ENCODE measurements at places on chromosomes 1 and 21.

DNA sequence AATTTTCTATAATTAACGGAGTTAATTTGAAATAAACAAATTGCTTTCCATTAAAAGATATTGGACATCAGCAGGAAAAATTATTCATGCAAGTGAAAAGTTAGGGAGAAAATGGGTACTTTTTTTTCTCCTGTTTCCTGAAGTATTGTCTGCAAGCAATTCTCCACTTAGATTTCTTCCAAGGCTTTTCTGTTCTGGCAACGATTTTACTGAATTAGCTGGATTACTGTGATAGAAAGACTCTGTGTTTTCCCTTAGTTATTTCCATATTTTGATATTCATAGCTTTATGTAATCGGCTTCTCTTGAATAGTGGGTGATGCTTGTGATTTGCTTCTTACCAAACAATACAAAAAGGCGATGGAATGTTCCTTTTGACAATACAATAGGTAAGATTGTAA, 1333.9 kb downstream of the AMY1C start:
- no peak for DNase-seq

GRCh38 chr21:34781526-34781925, 112.7 kb downstream of the CLIC6 start:
- no peak for DNase-seq

DNA sequence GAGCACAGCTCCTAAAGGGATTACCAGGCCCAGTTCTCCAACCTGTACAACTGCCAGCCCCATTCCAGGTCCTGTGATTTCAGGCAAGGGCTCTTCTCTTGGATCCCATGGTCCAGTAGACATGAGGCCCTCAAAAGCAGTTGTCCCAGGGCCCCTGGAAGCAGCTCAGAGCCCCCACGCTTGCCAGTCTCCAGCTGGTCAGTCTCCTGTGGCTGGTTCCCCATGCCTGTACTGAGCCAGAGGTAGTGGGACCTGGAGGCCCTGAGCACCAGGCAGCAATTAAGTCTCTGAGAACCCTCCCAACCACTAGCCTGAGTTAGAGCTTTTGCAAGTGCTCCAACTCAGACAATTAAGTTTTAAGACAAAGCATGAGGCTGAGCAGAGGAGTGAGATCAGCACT, 36.9 kb downstream of the CDC42BPA start:
- no peak for DNase-seq

DNA sequence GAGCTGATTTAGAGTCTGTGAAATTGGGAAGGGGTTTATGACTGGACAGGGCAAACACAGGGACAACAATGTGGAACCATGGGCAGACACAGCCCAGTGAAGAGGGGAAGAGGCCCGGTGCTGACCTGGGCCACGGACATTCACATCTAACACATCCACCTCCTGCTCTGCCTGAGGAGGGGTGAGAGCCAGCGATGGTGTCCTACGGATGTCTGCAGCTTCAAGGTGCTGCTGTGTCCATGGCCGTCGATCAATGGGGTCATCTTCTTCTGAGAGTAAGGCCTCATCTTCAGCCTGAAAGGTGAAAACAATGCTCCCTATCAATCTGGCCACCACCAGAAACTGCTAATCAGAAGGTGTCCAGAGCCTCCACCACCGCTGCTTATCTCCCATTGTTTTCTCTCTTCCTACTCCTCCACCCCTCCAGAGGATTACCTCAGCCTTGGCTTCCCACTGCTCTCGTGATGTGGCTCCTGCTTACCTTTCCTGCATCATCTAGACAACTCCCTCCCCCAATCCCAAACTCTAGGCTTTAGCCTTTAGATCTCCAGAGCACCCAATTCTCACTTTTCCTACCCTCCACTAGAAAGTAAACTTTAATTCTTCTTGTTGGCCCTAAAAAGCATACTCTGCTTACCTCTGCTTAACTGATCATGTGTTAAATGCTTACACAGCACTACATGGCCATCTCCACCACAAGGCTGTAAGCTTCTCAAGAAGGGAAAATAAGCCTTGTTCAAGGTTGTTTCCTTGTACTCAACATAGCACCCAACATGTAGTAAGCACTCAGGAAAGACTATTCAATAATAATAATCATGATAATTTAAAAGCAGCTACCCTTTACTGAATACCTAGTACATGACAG, 24.0 kb upstream of the ADAM30 start:
- DNase-seq, result no peak

GRCh38 chr1:10640843-10641553, 155.4 kb downstream of the CASZ1 start:
- no peak for DNase-seq

- no peak for DNase-seq
Observed at GRCh38 chr1:237931581-237931980, 40.9 kb upstream of the ZP4 start.

DNA sequence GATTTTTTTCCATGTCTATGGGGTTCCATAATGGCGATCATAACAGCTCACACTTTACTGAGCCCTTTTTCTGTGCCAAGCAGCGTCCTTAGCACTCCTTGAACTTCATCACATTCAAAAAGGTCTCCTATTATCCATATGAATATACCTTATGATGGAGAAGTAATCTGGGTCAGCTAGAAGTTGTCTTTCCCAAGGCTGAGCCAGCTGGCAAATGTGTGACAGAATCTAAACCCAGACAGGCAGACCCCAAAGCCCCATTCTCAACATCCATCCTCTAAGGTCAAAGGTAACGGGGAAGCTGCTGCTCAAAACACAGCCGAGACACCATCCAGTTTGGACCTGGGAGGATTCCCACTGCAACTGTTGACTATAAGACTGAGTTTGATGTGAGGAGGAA, 249.6 kb downstream of the PRDM2 start:
- DNase-seq, result no peak

DNA sequence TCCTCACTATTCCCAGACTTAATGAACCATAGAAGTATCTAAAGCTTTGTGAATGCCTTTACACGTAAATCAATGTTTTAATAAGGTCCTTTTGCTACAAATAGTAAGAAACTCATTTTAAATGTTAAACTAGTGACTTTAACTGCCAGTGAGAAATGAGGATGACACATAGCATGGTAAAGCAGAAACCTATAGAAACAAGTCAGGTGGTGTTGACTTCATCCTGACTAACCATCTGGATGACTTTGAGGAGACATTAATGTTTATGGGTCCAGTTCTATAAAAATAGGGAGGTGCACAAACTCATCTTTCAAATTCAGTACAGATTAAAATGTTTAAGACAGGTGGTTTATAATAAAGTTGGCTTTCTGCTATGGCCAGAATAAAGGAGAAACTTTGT, 85.4 kb downstream of the COLGALT2 start:
- no peak for DNase-seq

DNA sequence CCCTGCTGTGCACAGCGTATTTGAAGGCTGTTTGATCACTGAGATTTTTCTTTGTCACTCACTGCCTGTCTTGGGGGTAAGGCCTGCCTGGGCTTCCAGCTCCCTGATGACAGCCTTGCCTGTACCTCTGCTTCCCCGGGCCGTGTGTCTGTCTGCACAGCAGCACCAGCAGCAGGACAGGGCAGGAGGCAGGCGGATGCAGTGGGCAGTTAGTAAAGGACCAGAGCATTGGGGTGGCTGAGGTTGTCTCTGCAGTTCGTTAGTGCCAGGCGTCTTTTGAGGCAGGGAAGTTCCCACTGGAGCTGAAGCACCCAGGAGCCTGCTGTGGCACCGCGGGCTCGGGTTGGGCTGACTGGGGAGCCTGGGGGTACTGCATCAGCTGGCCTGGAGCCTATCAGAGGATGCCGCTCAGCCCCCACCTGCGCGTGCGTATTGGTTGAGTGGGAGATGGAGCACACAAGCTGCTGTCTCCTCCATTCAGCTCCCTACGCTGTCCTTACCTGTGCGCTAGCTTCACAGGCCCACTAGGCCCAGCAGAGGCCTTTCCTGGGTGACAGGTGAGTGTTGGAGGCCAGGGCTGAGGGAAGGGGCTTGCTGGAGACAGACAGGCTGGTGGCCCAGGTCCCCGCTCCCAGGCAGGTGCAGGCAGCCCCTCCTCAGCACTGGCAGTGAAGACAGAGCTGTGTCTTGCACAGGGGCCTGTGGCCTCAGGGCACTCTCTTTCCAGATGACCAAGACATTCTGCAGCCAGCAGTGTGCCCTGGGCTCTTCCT, 28.2 kb downstream of the SNAP47 start:
- DNase-seq, result no peak

DNA sequence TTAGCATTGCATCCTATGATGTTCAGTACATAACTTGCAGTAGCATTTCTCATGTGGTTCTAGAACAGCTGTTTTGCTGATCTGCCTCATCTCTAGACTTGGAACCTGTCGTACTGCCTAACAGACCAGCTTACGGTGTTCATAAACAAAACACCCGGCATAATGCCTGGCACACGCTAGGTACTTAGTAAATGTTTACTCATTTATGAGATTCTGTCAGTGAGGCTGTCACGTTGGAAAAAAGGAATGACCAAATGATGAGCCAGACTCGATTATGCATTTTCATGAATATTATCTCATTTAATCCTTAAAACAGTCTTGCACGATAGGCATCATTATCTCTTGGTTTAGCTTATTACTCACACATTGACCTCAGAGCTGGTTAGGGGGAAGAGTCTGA, 46.4 kb downstream of the CACHD1 start:
- no peak for DNase-seq

DNA sequence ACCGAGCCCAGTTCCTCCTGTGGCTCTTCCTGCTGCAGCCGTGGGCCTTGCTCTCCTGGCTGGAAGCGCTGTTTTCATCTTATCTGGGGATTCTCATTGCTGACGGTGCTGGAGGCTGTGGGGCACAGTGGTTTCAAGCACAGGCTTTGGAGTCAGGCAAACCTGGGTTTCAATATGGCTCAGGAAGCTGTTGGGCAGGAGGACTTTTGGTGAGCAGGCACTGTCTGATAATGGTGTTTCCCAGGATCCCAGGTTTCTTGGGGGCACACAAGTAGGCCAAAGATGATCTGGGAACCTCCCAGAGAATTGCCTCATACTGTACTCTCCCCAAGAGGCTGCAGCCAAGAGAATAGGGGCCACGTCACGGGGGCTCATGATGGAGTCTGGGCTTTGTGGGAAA, 105.6 kb upstream of the TRABD2B start:
- no peak for DNase-seq

- no peak for DNase-seq
Observed at GRCh38 chr21:41234569-41234968, 66.6 kb downstream of the BACE2 start.

DNA sequence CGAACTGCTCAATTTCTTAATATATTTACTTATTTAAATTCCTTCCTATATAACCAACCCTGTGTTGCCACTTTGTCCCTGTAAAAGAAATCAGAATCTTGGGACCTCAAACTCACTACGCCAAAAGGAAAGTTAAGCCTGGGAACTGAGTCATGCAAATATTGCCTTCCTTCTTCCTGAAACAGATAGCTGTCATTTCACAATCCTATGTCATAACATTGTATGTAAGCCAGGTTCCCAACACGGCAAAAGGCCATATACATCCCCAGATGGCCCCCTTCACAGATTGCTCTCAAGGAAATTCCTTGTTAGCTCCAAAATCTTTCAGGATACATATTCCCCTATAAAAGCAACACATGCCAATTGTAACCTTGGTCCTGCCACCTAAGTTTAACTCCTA, 39.7 kb downstream of the C21orf91 start:
- DNase-seq, result no peak

GRCh38 chr1:168689726-168690602, 39.0 kb downstream of the DPT start:
- no peak for DNase-seq

All from T1000 (cell line).